ENCODE measurements at places on chromosomes 3 and 15.
A peak's percentile ranks its signal among the peaks of the same experiment; 100 is the strongest.

- peak; percentile 25 for DNase-seq
Observed at GRCh38 chr15:77634266-77634962, 1.7 kb upstream of the LINGO1 start.

DNA sequence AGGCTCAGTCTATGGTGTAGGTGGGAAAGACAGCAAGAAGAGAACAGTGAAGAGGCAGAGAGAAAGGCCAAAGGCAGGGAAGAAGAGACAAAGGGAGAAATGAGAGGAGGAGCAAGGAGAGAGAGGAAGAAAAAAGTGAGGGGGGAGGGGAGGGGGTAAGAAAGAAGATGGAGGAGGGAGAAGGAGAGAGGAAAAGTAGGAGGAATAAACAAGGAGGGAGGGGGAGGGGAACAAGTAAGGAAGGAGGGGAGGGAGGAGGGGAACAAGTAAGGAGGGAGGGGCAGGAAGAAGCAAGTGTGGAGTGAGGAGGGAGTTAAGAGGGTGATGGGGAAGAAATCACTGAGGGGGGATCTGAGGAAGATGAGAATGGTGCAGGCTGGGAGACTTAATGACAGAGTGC, 45.5 kb upstream of the FGD5 start:
- DNase-seq, result no peak

DNA sequence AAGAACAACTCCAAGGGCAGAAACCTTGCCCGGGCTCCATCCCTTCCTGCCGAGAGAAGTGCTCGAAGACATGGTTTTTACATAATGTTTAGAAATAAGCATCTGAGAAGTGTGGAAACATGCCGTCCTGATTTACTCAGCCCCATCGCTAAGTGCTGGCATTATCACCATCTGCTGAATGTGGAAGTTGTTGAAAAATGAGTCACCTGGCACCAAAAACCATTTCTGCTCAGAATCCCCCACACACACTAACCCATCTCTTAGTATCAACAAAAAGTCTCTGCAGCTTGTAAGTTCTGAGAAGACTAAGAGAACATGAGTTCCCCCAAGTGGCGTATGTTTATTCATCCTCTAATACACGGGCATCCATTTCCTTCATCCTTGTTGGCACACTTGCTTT, 51.0 kb upstream of the ARL8B start:
- DNase-seq, result peak; percentile 21

DNA sequence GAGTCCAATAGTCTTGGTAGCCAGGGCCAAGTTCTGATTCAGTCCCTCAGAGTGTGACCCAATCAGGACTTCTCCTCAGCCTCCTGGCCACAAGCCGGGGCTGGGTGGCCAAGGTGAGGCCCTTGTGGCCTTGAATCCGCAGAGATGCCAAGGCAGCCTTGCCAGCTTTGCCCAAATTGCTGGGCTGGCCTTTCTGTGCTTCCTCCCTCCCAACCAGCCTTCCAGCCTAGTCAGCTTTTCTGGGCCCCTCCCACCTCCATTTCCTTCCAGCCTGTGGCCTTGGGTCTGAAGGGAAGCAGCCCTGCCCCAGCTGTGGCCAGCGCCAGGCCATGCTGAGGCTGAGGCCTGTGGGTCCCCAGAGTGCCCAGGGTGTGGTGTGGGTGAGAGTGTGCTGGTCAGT, 34.3 kb upstream of the ANKDD1A start:
- DNase-seq, result peak; percentile 34

- no peak for DNase-seq
Observed at GRCh38 chr3:15316998-15317435, 15.4 kb downstream of the SH3BP5 start.

DNA sequence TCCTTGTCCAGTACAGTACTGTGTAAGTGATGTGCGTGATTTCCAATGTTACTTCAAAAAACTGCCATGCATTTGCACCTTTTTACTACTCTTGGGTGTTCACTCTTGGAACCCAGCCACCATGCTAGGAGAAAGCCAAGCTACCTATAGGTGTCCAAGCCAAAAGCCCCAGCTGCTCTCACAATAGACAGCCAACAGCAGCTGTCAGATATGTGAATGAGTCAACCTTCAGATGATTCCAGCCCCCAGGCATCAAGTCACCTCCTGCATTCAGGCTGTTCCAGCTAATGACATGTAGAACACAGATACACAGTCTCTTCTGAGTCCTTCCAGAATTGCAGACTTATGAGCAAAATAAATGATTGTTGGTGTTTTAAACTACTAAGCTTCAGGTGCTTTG, 417.7 kb upstream of the TGFBR2 start:
- no peak for DNase-seq

GRCh38 chr3:14424711-14425580, 22.5 kb downstream of the SLC6A6 start:
- DNase-seq, result no peak

DNA sequence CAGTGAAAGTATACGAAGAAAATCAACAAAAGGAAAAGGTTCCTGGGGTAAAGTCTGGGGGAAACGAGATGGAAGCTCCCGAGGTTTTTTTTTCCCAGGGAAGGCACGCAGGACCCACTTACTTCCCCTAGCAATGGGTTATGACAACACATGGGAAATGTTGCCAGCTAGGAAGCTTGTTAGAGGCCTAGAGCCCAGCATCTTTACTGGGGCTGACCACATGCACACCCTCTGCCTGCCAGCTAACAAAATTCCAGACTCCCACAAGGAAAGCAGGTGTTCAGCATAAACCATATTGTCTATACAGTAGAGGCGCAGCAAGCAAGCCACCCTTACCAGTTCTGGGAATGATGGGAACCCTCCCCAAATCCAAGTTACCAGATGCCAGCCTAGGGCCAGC, 258.8 kb upstream of the NR2E3 start:
- DNase-seq, result no peak

DNA sequence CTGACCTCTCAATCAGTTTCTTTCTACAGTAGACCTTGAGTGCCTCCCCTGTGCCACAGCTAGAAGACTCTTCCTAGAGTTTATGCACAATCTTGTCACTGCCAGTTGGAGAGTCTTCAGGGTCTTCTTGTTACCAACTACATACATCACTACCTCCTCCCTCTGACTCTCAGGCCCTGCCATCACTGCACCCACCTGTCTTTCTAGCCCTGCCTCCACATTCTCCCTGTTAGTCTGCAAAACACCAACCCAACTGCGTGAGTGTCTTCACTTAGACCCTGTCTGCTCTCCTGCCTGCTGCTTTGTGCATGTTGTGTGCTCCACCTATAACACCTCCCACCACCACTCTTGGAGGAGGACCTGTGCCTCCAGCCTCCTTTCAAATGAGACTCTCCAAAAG, 34.4 kb downstream of the CLSTN2 start:
- no peak for DNase-seq

DNA sequence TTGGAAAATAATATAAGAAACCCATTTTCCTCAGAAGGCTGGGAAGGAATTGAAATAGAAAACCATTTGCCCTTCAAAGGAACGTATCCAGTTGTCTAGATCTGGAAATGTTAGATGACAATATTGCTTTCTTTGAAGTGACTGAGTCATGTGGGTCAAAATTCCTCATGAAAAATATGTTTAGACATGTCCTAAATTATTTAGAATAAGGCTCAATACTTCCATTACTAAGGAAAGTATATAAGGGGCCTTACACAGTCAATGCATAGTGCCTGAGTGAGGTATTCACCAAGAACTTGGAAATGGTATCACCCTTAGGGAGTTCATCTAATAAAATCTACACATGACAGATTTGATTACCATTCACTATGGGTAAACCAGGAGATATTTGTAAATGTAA, 619.8 kb upstream of the KCNMB2 start:
- DNase-seq, result no peak

DNA sequence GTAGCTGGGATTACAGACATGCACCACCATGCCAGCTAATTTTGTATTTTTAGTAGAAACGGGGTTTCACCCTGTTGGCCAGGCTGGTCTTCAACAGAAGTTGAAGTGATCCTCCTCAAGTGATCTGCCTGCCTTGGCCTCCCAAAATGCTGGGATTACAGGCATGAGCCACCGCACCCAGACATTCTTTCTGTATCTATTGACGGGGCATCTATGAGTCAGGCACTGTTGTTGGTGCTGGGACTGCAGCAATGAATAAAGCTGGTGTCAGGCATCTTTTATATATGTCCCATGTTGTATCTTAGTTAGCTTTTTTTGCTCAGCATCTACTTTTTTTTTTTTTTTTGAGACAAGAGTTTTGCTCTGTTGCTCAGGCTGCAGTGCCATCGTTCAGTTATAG, 47.6 kb upstream of the ULK4 start:
- no peak for DNase-seq

DNA sequence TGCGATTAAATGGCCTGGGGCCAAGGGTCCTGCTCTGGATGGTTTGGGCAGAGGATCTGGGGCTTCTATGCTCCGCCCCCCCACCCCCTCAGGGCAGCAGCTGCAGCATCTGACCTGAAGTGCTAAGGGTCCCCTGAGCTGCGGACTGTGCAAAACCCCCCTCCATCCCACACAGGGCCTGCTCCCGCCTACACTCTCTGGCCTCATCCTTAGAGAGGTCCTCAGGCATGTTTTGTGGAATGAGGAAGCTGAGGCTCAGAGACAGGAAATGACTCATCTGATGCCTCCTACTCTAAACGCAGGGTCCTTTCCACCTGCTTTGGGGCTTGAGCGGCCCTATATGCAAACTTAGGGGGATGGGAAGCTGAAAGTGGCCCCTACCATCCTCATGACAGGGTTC, 59.5 kb upstream of the CTSH start:
- DNase-seq, result no peak

DNA sequence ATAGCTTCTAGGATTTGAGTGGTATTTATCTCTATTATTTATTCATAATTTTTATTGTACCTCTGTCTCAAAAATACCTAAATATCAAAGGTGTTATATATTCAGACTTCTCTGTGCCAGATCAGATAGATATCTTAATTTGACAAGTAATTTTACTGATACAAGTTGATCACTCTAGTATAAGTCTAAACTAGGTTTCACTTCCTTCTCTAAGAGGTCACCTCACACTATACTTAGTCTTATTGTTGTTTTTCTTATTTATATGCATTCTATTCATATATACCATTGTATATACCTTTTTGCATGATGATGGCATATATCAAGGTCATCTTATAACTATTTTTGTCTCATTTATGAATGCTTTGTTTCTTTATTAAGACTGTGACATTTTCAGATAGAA, 26.4 kb upstream of the HGD start:
- DNase-seq, result no peak

GRCh38 chr3:30085486-30085885, 520.9 kb upstream of the TGFBR2 start:
- no peak for DNase-seq

GRCh38 chr3:184700759-184701158, 11.1 kb downstream of the MAGEF1 start:
- DNase-seq, result no peak

DNA sequence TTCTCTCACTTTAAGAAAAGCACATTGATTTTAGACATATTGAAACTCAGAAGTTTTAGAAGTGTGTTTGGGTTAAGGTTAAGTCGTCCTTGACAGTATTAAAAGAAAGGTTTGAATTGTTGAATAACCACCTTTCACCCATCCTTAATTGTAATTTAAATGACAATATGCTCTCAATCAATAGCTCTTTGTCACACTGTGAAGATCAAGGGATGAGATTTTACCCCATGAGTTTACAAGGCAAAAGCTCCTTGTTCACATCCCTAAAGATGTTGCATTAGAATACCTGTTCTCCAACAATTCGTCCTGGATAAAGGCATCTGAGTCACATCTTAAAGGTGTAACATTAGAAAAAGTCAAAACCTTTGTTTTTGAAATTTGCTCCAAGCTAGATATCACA, 220.4 kb upstream of the MDFIC2 start:
- DNase-seq, result no peak

DNA sequence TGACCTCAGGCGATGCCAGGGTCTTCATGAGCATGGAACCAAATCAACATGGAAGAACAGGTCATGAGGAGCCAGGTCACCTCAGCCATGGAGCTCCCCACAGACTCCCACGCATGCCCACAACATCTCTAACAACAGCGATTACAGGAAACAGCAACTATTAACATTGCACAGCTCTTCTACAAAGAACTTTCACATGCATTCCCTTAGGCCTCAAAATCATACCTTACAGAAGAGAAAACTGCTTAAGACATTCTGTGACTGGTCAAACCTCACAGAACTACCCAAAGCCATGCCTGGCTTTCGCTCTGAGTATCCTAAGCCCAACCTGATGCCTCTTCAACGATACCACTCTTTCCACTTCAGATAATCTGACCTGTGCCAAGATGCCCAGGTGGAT, 117.8 kb downstream of the OXNAD1 start:
- no peak for DNase-seq

DNA sequence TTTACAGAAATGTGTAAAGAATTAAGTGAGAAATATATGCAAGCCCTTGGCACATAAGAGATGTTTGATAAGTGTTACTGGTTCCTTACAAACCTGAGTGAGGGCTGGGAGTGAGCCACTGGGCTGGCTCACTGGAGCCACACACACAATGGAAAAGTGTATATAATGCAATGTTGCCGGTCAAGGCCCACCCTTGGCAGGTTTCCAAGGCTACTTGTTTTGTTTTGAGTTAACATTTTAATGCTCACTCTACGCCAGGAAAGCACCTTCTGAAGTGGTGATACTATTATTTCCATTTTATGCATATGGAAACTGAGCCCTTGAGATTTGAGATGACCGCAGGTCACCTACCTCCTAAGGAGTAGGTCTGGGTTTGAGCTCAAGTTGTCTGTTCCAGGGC, 71.8 kb upstream of the FHIT start:
- DNase-seq, result no peak

GRCh38 chr3:71726146-71726545, 944 bp upstream of the EIF4E3 start:
- no peak for DNase-seq

GRCh38 chr3:64686446-64686908, 1.3 kb downstream of the ADAMTS9 start:
- no peak for DNase-seq
